Sciatic nerve (tissue), 2 donors: ENCODE measurements at places on chromosomes 12 and 14. TPM values are rescaled to one million over a fixed set of nuclear protein-coding genes. Genes with fewer than 3 reads are reported as not detected.

Gene TAS2R42
- total RNA-seq = not detected

Gene FGF23
- not detected for total RNA-seq

Gene RPL10L
- not detected for total RNA-seq

Gene ESYT1
- 85.9 TPM for total RNA-seq

Gene ASCL4
- not detected for total RNA-seq

Gene KRT81
- not detected for total RNA-seq

Gene C12orf56
- 9.2 TPM for total RNA-seq

Gene CCDC196
- not detected for total RNA-seq

Gene ZBTB1
- total RNA-seq = 64.6 TPM

Gene HSPB8
- total RNA-seq = 12.5 TPM

Gene MYO1A
- 0.36 TPM for total RNA-seq

Gene LBHD2
- total RNA-seq = not detected

Gene RASAL1
- 8.6 TPM for total RNA-seq

Gene MON2
- total RNA-seq = 101 TPM

Gene PTHLH
- total RNA-seq = 8.3 TPM

Gene ASPG
- 4.6 TPM for total RNA-seq

Gene SH2B3
- 27.5 TPM for total RNA-seq

Gene AKAP5
- 0.36 TPM for total RNA-seq

Gene ZDHHC22
- total RNA-seq = not detected

Gene RD3L
- not detected for total RNA-seq

Gene CRACR2A
- 5.8 TPM for total RNA-seq

Gene ACVRL1
- total RNA-seq = 57.6 TPM

Gene SDR9C7
- total RNA-seq = 0.18 TPM

Gene AQP6
- 0.27 TPM for total RNA-seq

Gene KCNH3
- total RNA-seq = 0.27 TPM

Gene KLHL33
- total RNA-seq = 2.1 TPM

Gene SPTB
- total RNA-seq = 14.8 TPM

Gene ARF3
- total RNA-seq = 112 TPM

Gene PKP2
- total RNA-seq = 25.9 TPM

Gene TAS2R13
- 5.0 TPM for total RNA-seq

Gene PRB2
- total RNA-seq = not detected

Gene CACNA2D4
- total RNA-seq = 5.9 TPM

Gene OAS1
- total RNA-seq = 19.3 TPM

Gene MTHFD1
- 49.9 TPM for total RNA-seq

Gene ARHGAP9
- 30.8 TPM for total RNA-seq

Gene RNASE1
- 357 TPM for total RNA-seq

Gene HOXC5
- 5.6 TPM for total RNA-seq

Gene FRMD6
- total RNA-seq = 52.0 TPM

Gene OVCH1
- total RNA-seq = 4.9 TPM

Gene KRT2
- not detected for total RNA-seq

Gene CTSG
- total RNA-seq = 6.3 TPM

Gene CD69
- total RNA-seq = 10.9 TPM

Gene CACNA1C
- total RNA-seq = 9.0 TPM

Gene TAS2R30
- 8.1 TPM for total RNA-seq

Gene JPH4
- 0.85 TPM for total RNA-seq

Gene GPR84
- total RNA-seq = 0.53 TPM
